ENCODE measurements at places on chromosomes 6 and 20.

DNA sequence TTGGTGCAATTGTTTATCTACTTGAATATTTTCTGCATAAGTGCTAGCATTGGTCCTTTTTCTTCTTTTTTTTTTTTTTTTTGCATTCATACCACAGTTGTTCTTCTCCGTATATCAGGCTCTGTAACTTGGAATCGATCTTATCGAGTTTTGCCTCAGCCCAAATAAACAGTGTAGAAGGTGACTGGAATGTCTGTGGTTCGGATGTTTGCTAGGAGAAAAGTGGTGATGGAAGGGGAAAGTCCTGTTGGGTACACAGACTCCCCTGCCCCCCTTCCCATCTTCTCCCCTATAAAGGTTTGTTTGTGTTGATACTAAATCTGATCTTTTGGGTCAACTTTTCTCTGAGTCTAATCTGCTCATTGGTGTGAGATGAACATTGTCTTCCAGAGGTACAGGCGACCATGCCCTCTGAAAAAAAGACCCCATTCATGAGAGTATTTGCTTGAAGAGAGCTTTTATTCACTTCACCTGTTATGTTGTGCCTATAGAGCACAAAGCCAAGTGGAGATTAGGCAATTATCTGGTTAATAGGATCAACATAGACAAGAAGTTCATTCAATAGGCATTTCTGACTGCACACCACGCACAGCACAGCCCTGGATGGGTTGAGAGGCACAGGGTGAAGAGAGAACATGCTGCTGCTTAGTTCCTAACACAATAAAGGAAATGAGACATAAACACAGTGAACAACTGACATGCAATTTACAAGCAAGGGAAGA, 620.0 kb downstream of the PKHD1 start:
- DNase-seq: no peak

- DNase-seq: no peak
Observed at GRCh38 chr6:15792842-15793241, 130.0 kb upstream of the DTNBP1 start.

GRCh38 chr6:48667797-48668196, 556.8 kb upstream of the PTCHD4 start:
- DNase-seq: no peak

- no peak for DNase-seq
Observed at GRCh38 chr6:40379811-40380210, 207.4 kb downstream of the LRFN2 start.

- DNase-seq: no peak
Observed at GRCh38 chr20:34458631-34459030, 57.6 kb upstream of the DYNLRB1 start.

DNA sequence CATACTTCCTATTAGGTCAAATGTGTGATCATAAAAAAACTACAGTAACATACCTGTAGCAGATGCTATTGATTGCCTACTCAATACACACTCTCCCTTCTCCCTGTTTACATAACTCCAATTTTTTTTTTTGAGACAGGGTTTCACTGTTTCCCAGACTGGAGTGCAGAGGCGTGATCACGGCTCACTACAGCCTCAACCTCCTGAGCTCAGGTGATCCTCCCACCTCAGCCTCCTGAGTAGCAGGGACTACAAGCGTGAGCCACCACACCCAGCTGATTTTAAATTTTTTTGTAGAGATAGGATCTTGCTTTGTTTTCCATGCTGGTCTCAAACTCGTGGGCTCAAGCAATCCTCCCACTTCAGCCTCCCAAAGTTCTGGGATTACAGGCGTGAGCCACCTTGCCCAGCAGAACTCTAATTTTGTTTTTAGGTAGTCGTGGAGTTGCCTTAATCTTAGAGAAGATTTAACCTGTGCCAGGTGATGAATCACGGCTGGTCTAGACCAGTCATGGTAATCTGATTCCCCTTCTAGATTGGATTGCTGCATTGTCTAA, 14.0 kb upstream of the KIF3B start:
- no peak for DNase-seq

- no peak for DNase-seq
Observed at GRCh38 chr6:116385459-116385802, 14.7 kb downstream of the DSE start.

DNA sequence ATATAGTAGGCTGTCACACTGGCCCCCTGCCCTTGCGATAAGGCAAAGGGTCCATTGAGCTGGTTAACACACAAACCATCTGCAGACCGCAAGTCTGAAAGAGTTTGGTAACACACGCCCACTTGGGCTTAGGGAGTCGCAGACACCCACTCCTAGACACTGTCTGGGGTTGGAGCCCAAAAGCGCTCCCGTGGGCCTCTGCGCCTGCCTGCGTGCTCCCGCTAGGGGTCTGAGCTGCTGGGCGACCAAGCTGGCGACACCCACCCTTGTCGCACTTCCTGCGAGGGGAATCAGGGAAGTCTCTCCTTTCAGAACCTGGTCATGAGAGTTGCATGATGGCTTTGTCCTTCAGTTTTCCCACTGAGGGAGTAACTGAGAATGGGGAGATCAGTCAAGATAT, 653.0 kb downstream of the HTR1B start:
- DNase-seq: no peak

GRCh38 chr6:106586815-106587415, 42.4 kb downstream of the RTN4IP1 start:
- no peak for DNase-seq

DNA sequence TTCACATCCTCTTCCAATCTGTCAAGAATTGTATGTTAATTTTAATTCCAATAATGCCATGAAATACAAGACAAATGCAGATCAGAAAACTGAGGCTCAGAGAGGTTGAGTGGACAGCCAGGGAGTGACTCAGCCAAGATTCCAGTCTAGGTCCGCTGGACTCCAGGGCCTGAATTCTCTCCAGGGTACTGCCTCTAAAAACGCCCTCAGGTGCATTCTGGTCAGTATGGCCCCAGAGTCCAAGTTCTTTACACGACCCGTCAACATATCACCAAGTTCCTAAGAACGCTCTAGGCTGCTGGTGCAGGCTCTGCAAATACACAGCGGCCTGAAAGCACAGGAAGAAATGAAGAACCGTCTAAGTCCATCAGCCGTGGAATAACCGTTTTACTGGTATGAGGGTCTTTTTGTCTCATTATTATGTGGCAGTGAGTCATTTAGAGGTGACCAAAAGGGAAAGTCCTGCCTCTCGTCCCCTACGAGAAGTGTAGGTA, 709 bp upstream of the ASXL1 start:
- DNase-seq: no peak

GRCh38 chr6:47237196-47237595, 72.5 kb downstream of the TNFRSF21 start:
- DNase-seq: no peak

- DNase-seq: no peak
Observed at GRCh38 chr6:147561726-147562125, 53.2 kb downstream of the SAMD5 start.

Measured in NCI-H1417 (cell line).